RKO (cell line): ENCODE measurements at places on chromosomes 16 and 17.

DNA sequence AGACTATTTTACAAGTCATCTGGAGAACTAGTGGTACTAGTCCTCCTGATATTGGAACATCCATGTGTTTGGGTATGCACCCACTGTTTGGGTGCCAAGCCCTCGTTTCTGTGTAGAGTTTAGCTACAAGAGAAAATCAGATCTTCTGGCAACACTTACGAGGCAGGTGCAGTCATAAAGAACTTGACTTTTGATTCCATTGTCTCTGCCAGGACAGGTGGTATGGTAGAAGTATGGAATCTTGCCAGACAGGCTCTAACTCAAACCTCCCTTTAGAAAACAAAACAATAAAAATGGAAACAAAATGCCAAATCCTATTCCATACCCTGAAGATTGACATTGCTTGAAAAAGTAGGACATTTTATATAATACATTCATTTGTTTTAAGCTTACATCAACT, 16.0 kb downstream of the RNF43 start:
- DNase-seq = no peak

DNA sequence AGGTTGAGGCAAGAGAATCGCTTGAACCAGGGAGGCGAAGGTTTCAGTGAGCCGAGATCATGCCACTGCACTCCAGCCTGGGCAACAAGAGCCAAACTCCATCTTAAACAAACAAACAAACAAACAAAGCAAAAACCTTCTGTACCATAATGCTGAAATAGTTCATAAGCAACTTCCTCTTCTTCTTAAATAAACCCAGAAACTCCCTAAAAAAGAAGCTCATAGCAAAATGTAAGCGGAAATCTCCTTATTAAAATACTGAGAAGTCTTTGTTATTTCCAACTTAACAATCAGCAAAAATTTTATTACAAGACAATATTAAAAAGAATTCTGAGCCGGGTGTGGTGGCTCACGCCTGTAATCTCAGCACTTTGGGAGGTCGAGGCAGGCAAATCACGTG, 82.8 kb downstream of the FBXL20 start:
- DNase-seq = no peak

GRCh38 chr17:77492446-77493237, 351.9 kb downstream of the SEC14L1 start:
- DNase-seq = no peak

- DNase-seq = no peak
Measured at GRCh38 chr17:60134396-60135150, 15.2 kb upstream of the CA4 start.

DNA sequence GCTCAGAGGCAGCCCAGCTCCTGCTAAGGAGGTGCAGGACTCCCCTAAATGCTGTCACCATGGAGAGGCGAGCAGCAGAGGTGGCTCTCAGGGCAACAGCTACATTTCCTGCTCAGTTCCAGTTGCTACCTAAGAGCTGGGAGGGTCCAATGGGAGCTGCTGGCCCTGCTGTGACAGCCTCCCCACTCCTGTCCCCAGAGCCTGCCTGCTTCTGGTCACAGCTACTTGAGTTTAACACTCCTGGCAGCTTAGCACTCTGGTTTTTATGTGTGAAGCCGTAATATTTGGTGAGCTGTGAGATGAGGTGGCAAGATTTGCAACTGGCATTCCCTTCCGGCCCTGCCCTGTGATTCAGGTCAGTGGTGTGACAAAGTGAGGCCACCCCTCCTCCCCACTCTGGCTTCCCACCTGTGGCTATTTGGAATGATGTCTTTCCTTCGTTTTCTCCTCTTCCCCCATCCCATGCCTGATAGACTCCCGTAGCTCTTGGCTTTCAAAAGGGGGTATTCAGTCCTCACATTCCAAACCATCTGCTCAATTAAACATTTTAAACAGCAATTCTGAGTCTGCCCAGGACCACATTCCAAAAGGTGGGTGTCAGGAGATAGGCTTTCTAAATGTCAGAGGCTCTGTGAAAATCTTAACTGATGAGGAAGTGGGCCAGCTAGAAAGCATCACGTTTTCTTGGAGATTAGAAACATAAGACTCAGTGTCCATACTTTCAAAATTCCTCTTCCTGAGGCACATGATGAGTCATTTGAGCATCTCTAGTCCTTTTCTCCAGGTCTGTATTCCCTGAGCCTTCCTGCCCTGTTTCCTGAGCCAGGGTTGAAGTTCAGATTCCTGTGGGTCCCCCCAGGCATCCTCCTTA, 42.6 kb upstream of the SKAP1 start:
- no peak for DNase-seq

DNA sequence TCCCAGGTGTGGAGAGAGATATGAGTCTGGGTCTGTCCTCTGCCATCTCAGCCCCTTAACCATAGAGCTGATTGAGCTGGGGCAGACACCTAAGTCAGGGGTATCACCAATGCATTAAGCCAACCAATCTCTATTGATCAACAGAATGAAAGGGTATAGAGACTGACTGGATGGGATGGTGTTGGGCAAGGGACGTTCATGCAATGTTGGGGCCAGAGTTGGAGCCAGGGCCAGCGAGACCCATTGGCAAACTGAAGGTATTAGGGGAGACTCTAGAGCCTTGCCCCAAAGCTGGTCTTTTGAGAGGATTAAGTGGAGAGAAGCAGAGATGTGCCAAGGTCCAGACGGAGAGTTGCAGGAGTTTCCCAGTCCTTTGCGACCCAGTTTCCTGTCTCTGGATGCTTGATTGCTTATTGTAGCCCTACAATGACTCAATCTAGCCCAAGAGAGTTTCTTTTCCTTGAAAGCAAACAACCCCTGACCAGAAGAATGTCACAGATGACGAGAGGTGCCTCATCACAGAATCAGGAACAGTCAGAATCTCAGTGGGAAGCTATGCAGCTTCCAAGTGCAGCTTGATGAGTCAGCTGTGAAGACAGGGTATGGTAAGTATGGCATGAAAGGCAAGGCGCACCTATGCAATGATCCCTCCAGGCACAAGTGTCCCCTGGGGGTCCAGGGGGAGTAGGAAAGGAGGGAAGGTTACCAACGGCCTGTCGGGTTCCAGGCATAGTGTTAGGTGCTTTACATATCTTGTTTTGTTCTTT, 137.2 kb downstream of the UTP18 start:
- peak; percentile 76 for DNase-seq

DNA sequence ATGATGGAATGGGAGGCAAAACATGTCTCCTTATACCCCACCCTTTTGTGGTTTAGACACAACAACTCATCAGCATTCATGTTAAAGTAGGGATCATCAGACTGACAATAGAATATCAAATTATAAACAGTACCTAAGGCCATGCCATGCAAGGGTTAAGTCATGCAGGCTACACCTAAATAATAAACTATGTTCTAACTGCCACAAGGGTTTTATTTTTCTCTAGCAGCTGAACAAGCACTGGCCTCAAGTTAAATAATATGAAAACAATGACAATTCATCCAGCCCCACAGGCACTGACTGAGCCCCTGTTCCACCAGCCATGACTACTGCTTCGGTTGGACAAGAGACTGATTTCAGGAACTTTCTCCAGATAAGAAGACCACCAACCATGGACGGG, 164.5 kb upstream of the PIRT start:
- no peak for DNase-seq

DNA sequence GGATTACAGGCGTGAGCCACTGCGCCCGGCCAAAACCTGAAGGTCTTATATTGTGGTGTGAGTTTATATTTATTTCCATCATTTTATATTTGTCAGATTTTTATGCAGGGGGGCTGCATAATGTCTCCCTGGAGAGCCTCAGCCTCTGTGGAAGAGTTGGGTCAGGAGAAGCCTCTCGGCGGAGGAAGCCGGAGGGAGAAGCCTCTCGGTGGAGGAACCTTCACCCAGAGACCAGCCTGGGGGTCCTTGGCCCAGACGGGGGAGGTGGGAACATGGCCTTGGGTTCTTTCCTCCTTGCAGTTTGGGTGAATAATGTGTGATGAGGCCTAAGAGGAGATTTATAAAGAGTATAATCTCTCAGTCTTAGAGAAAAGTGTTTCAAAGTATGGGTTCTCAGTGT, 22.4 kb upstream of the ZNF750 start:
- no peak for DNase-seq

GRCh38 chr16:52787709-52788108, 240.8 kb upstream of the TOX3 start:
- DNase-seq = no peak

- DNase-seq = no peak
Measured at GRCh38 chr17:3025421-3026124, 37.8 kb downstream of the OR1D5 start.

DNA sequence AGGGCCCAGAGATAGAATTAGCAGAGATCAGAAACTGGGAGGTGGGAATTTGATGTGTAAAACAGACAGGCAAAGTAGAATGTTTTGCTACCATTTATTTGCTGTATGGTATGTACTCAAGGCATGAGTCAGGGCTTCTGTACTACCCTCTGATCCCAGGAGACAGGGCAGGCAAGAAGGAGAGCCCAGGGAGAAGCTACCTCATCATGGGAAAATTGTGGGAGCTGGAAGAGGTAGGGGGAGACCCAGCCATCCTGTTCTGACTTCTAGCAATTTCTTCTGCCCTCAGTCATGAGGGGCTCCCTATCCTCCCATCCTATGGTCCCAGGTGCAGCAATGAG, 1.7 kb upstream of the PIGS start:
- no peak for DNase-seq

DNA sequence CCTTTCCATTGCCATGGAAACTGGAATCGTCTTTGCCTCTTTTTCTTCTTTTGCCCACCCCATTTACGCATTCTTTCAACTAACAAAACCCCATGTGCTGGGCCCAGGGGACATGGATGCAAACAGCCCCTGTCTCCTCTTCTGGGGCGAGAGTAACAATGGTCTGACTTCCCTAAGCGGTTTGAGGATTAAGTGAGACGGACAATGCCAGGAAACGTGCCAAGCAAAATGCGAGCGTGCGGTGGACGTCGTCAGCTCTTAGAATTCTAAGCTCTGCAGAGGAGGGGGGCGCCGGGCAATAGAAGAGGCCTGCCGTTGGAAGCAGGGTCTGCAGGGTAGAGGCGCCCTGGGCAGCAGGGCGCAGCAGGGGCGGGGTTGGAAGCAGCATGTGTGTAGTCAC, 42.4 kb upstream of the JPH3 start:
- DNase-seq = no peak

- no peak for DNase-seq
Measured at GRCh38 chr17:77471984-77472461, 331.3 kb downstream of the SEC14L1 start.

- no peak for DNase-seq
Measured at GRCh38 chr16:30458561-30459394, 13.1 kb upstream of the SEPHS2 start.

DNA sequence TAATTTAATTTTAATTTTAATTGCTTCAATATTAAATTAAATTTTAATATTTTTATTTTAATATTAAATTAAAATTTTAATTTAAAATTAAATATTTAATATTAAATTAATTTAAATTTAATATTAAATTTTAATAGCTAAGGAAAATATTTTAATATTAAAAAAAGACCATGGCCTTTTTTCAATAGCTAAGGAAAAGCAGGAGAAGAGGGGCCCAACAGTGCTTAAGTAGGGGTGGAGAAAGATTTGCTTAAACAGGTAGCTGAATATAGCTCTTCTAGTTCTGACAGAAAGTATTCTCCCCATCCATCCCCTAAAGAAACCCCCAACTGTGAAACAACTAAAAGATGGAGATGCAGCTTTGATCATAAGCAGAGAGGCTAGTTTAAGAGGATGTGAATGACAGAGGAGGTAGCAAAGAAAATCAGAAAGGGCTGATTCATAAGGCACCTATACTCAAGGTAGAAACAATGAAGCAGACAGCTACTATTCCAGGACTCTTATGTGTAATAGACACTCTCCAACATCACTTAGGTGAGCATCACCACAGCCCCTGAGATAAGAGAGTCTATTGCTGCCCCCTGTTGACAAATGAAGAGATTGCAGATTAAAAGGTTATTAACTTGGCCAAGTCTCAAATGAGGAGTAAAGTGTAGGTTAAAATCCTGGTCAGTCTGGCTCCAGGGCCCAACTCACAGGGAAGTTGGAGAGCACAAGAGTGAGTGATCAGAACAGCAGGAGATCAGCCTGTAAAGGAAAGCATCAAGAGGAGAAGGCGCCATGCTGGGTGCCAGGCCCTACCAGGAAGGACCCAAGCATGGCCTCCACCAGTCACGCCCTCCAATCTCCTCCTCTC, 7.8 kb upstream of the RNASEK start:
- DNase-seq = peak; percentile 75

GRCh38 chr16:47247690-47248089, 103.9 kb upstream of the NETO2 start:
- DNase-seq = no peak

DNA sequence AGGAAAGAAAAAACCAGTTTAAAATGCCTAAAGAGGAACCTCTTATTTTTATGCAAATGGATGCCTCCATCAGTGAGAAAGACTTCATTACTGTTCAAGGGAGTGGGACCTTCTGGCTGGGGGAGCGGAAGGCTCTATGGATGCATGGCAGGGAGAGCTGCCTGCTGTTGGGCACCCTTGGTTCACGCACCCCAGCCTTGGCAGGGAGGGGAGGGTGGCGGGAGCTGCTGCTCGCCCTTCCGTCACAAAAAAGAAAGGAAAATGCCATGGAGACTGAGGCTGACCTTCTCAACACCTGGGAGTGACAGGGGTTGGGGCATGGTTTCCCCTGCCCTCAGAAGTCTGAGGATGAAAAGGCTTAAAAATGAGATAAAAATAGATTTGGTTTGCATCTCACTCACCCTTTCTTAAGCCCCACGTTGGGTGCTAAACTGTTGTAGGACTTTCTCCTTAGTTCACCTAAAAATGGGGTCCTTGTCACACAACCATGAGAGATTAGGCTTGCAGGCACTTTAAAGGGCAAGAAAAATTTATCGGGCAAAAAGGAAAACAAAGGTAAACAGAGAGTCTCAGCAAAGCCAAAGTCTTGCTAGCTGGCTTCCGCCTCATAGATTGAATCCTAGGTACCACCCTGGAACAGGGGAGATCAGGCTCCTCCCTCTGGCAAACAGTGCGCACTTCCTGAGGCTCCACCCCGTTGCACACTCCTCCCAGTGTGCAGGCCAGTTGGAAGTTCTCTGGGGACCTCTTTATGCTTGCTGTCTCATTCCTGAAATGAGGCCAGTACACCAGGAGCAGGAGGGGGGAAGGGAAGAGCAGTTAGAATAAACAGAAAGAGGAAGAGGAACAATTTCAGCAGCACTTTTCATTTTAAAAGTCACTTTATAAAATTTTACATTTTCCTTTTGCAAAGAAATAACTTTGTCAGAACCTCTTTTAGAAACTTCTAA, 31.6 kb downstream of the PHKB start:
- no peak for DNase-seq

DNA sequence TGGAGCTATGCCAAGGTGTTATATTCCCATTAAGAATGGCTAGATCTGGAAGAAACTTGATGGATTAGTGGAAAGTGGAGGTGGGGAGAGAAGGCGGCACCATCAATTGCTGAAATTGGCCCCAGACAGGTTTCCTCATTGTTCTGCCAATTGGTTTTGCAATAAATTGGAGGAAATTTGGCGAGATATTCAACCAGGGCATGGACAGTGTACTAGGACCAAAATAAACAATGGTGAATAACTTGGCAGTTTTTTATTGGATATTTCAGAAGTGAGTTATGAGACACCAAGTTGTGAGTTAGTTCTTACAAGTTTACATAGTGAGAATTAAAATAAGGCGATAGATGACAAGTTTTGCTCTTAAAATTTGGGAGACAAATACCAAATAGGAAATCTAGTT, 41.1 kb upstream of the SOX9 start:
- DNase-seq = no peak
